ENCODE measurements at places on chromosomes 3 and 15.

GRCh38 chr15:63226966-63227401 lies 37.6 kb downstream of the RAB8B start:
- no peak for DNase-seq

DNA sequence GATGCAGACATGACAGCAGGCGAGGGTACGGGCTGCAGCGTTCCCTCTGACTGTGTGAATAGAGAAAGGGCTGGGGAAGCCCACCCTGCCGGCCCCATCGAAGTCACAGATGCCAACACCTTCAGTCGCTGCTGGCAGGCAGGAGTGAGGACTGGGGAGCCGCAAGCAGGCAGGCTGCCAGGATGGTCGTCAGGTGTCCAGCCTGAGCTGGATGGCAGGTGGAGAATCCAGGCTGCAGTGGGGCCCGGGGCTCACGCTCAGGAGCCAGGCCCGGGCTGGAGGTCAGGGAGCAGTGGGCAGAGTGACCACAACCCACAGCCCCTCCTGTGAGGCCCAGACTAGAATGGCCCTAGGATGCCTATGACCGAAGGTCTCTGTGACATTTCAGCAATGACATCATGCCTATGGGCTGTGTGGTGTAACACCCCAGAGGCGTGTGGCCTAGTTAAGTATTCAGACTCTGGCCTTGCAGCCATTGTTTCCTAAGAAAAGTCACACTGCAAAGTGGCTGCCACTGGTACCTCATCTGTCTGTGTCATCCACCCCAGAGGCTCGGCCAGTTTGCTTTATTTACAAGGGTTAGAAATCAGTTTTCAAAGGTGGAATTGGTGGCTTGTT lies 15.7 kb downstream of the PRR23E start:
- no peak for DNase-seq

- DNase-seq: no peak
Observed at GRCh38 chr3:71568207-71568606, 15.3 kb downstream of the FOXP1 start.

- no peak for DNase-seq
Observed at GRCh38 chr15:97745481-97746071, 214.9 kb upstream of the ARRDC4 start.

DNA sequence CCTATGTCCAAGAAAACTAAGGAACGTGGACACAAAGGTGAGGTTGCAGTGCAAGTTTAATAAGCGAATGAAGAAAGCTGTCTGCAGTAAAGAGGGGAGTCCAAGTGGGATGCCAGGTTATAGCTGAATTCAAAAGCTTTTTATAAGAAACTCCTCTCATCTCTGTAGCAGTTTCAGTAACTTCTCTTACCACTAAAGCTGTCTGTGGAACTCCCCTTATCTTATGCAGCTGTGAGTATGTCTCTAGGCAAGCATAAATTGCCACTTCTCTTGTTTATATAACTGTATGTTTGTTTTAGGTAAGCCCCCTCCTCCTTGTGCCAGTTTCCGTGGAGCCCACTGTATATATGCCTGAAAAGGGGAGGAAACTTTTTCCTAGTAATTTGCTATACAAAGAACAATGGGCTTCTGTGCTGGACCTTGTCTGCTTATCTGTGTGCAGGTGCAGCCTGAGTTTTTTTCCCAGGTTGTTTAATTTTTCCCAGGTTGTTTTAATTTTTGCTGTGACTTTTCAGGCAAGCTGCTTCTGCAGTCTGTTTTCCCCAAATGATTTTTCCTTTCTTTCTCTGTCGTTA lies 875.1 kb upstream of the EPHA6 start:
- no peak for DNase-seq

Data from kidney glomerular epithelial cell (primary cell).